Mucosa of descending colon (tissue), 3 donors: ENCODE measurements at places on chromosomes 1 and 21. TPM values are rescaled to one million over a fixed set of nuclear protein-coding genes. Genes with fewer than 3 reads are reported as not detected.

GRCh38 chr1:114903480-114903879 lies 48.8 kb downstream of the SYCP1 start:
- no peak for DNase-seq

Gene LRRC39
- 0.49 TPM for total RNA-seq

Gene NCAM2
- 14.1 TPM for total RNA-seq

- no peak for DNase-seq
Measured at GRCh38 chr1:12722626-12723025, 6.7 kb downstream of the AADACL3 start.

DNA sequence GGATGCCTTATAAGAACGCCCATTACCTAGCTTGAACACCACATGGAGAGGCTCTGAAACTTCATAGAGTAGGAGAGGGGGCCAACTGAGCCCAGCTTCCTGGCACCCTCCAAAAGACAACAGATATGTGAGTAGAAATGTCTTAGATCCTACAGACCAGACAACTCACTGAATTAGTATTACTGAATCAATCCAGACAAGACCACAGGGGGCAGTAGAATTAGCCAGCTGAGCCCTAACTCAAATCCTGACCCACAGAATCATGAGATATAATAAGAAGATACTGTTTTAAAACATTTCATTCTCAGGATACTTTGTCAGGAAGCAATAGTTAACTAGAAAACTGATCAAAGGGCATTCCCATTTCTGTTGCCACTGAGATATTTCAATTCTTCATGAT lies 45.8 kb upstream of the C1orf21 start:
- DNase-seq, result no peak

GRCh38 chr1:181497870-181498269 lies 14.6 kb downstream of the CACNA1E start:
- DNase-seq, result no peak

DNA sequence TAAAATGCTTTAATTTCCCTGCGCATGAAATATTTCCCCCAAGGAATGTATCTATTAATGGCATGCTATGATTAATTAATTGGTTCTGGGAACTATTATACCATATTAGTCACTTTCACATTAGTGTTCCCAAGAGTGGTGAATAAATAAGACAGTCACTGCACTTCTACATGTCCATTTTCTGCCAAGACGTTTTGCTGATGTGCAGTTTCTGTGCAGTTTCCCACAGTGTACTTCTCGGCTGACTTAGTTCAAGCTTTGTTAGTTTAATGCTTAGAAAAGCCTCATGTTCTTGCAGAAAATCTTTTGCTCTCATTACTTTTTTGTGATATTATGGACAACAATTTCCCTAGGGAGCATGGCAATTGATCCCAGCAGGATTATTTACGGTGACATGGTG lies 1014.5 kb downstream of the BRINP3 start:
- DNase-seq, result no peak

DNA sequence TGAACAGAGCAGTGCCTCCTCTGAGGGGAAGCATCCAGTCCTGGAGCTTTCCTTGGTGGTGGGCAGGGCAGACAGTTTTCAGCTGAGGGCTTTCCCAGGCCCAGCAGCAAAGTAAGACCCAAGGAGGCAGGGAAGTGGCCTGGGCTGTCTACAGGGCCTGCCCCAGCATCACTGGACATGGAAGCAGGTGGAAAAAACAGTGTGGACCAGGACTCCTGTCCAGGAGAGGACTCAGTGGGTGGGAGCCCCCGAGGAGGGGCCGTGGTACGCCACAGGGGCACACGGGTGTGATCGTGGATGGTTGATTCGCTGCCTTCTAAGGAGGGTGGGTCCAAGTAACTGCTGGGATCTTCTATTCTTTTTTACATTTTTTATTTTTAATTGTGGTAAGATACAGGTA lies 387.6 kb downstream of the KIF26B start:
- no peak for DNase-seq

DNA sequence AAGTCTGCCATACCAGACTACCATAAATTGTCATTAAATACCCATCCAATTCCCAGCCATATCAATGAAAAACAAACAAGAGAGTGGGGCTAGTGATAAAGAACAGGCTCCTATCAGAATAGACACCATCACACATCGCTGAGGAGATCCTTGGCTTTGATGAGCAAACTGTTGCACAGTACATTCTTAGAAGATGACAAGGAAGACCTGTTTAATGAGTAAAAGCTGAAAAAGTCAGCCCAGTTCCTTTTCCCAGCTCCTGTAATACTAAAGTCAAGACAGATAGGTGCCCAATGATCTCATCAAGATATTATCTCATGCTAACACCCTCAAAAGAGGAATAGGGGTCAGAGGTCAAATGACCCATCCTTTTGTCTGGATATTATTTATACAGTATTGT lies 164.5 kb upstream of the COA6 start:
- no peak for DNase-seq

Gene G0S2
- total RNA-seq, result 5.8 TPM

GRCh38 chr1:43930168-43930948 lies 3.2 kb upstream of the ARTN start:
- peak; percentile 43 for DNase-seq

DNA sequence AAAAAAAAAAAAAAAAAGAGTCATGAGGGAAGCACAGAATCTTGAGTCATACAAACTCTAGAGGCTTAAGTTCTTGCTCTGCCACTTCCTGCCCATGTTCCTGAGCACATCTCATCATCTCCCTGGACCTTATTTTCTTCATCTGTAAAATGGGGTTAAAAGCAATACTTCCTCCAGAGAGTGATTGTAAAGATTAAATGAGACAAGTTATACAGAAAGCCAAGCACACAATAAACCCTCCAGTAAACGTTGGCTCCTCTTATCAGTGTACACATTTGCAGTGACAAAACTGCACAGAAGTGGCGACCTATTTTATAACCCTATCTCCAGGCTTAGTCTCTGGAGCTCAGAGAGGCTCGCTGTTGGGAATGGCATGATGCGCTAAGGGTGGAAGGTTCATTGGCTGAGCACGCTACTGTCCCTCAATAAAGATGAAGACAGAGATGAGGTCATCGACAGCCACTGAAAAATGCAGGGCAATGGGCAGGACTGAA lies 82.1 kb downstream of the RRAGC start:
- no peak for DNase-seq

Gene FOXO6
- total RNA-seq, result 0.65 TPM

GRCh38 chr1:68015971-68016370 lies 34.5 kb downstream of the DIRAS3 start:
- DNase-seq, result no peak

Gene DDR2
- 203 TPM for total RNA-seq

Gene CYB561D1
- total RNA-seq, result 18.7 TPM

Gene TNFRSF9
- total RNA-seq, result 0.35 TPM

- DNase-seq, result no peak
Measured at GRCh38 chr1:71167505-71167904, 86.7 kb upstream of the ZRANB2 start.

Gene YBX1
- 511 TPM for total RNA-seq

DNA sequence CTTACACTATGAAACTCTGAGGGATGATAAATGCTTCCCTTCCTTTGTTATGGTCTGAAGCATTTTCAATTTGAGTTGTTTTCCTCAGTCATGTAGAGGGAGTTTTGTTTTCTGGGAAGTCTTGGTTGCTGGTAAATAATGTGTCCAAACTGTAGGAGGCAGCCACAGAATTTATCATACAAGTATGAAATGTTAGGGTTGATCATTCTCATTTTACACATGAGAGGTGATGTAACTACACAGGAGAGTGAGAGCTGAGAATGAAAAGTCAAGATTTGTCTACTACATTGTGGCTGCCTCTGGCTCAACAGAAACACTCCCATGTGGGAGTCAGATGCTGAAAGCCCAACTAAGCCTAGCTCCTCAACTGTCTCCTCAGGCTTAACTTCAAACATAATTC lies 182.5 kb upstream of the SGIP1 start:
- DNase-seq, result no peak

Gene SPRR3
- not detected for total RNA-seq

GRCh38 chr1:228018125-228018398 lies 11.3 kb downstream of the WNT3A start:
- DNase-seq, result no peak

Gene SYT14
- total RNA-seq, result 0.41 TPM

DNA sequence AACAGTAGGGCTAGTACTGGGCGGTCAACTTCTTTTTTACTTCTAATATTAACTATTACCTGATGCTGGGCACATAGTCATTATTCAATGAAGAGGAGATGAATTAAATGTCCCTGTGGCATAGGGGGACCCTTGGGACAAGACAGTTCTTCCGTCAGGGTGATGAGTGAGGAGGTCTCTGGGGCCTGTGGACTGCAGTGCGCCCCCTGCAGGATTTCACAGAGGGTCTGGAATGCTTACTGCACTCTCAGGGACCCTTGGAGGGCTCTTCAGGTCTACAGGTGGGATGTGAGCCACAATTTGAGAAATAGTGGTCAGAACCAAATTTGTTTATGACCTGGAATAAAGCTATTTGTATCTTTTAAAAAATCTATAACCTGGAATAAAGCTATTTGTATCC lies 149.4 kb downstream of the FAM78B start:
- DNase-seq, result no peak

GRCh38 chr1:2304921-2305681 lies 77.0 kb downstream of the SKI start:
- DNase-seq, result no peak

DNA sequence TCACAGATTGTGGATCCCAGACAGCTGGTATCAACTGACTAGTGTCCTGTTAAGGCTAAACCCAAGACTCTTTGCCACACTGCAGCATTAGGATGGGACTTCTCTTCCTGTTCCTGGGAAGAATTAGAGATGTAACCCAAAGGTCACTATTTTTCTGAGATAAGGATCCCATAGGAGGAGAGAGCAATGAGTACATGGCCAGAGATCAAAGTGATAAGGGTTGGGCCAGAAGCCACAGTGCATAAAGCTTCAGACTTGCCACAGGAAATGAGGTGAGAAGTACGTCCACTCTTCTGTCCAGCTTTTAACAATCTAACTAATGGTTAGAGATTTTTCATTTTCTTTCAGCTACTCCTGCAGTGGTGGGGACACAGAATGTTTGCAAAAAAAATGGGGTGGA lies at the start of gene HSD3B1:
Gene HSD3B1 (plus strand): TSS at position 270 of the 400 bp plus-strand sequence. CDS start 267 bp downstream, outside the sequence.
- DNase-seq, result no peak

Gene NEGR1
- 47.9 TPM for total RNA-seq

DNA sequence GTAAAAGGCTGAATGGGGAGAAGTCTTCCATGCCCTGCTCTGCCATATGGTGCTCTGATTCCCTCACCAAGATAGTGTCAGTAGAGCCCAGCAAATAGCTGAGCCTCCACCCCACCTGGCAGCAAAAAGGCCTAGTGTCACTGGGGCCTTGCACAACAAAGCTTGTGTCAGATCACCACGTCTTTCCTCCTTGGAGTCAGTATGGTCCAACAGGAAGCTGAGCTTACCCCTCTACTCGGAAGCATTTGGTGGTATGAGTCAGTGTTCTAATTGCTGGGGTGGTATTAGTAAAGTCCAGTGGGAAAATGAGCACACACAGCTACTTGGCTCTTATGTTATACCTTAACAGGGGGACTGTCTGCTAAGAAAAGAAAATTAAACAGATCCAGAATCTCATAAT lies 18.7 kb upstream of the RRP15 start:
- no peak for DNase-seq

DNA sequence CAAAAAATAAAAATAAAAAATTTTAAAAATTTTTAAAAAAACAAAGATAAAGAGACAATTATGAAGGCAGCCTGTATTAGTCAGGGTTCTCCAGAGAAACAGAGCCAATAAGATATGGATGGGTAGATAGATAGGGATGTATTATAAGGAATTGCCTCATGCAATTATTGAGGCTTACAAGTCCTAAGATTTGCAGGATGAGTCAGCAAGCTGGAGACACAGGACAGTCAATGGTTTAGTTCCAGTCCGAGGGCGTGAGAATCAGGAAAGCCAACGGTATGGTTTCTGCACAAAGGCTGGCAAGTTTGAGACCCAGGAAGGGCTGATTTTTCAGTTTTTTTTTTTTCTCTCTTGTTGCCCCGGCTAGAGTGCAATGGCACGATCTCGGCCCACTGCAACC lies 24.1 kb upstream of the EIF4G3 start:
- no peak for DNase-seq

Gene KCNT2
- 0.49 TPM for total RNA-seq

Gene LEFTY2
- 0.35 TPM for total RNA-seq

DNA sequence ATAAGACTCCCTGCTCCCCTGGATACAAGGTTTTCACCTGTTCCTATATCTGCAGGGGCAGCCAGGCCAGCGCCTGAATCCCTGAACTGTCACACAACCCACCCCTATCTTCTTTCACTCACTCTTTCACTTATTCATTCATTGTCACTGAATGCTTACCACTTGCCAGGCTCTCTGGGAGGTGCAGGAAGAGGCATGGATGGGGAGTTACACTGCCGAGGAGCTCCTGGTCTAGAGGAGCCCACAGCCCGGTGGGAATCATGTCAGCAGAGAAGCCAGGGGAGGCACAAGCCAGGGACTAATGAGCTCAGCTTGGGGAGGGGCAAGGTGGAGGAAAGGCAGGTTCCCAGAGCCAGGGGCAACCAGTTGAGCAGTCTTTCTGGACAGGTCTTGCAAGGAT lies 155.8 kb downstream of the TRABD2B start:
- no peak for DNase-seq

DNA sequence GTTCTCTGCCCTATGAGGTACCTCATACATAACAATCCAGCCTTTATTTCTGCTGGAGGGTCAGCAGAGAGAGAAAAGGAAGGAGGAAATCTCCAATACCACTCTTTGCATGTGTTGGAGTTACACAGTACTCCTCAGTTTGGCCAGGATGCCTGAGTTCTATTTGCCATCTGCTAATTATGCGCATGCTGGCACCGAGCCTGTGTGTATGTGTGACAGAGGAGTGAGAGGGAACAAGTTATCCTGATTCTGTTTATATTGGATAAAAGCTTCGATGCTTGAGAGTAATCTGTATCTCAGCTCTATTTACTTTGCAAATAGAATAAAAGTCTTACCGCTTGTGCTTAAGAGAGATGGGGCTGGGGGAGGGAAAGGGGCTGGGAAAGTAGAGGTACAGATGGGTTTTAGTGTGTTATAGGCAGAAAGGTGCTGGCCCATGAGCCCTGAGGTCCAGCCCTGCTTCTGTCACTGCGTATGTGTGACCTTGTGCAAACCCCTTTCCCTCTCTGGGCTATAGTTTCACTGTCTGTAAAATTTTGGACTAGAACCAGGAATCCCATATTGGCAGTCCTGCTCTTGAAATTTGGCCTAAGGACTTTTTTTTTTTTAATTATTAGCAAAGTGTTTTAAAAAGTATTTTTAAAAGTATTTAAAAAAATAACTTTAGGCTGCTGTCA lies 54.5 kb upstream of the PLXNA2 start:
- peak; percentile 69 for DNase-seq

Gene PLA2G2A
- total RNA-seq, result 2,765 TPM

Gene KRTAP10-8
- not detected for total RNA-seq

DNA sequence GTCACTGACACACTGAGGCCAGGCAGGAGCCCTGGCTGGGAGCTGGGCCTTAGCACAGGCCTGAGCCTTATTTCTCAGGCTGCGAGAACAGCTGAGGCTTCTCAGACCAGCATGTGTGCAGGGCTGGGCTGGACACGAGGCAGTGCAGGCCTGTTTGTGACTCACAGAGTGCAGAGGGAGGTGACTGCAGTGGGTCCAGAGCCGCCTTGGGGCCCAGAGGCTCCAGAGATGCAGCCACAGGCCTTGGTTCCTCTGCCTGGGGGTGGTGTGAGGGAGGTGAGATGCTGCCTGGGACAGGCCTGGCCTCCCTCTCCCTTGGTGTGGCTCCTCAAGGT lies 61.2 kb upstream of the ETV3 start:
- DNase-seq, result no peak
